ENCODE measurements at places on chromosomes 16 and 17. TPM values are rescaled to one million over a fixed set of nuclear protein-coding genes. Genes with fewer than 3 reads are reported as not detected.
A peak's percentile ranks its signal among the peaks of the same experiment; 100 is the strongest.

Gene EPX
- 0.19 TPM for total RNA-seq

Gene MYH8
- 0.28 TPM for total RNA-seq

DNA sequence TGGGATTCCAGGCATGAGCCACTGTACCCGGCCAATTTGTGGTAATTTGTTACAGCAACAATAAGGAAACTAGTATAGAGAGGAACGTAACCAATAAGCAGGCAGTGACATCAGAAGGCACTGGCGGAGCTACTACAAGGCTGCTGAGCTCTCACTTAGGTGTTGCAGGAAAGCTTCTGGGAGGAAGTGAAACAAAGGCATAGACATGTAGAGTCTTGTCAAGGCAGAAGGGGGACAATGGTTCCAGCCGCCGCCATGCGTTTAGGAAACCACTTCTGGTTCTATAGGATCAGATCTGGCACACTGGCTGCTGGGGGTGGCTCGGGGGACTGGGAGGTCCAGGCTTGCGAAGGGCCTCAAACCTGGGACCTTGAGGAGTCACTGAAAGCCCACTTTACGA, 9.4 kb upstream of the CPSF4L start:
- DNase-seq = no peak

DNA sequence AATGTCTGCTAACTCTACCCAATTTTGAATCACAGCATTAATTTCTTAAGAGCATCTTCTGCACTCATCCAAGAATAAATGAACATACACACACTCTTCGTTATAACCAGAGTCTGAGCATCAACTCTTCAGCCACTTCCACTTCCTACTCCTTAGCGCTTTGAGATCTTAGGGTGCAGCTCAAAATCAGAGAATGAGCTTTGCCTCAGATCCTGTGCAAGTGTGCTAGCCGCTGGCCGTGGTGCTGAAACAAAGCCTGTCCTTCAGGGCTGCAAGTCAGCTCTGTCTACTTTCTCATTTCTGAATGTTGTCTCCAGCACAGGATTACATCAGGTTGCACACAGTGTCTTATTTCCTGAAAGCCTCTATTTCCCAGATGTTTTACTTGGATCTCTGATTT, 165.4 kb downstream of the AIPL1 start:
- DNase-seq = peak; percentile 86

Gene PDXDC1
- 113 TPM for total RNA-seq

Gene MIS12
- 17.4 TPM for total RNA-seq

- no peak for DNase-seq
Measured at GRCh38 chr16:5059386-5060072, 6.2 kb downstream of the C16orf89 start.

- no peak for DNase-seq
Measured at GRCh38 chr17:12867726-12868125, 78.4 kb downstream of the ARHGAP44 start.

DNA sequence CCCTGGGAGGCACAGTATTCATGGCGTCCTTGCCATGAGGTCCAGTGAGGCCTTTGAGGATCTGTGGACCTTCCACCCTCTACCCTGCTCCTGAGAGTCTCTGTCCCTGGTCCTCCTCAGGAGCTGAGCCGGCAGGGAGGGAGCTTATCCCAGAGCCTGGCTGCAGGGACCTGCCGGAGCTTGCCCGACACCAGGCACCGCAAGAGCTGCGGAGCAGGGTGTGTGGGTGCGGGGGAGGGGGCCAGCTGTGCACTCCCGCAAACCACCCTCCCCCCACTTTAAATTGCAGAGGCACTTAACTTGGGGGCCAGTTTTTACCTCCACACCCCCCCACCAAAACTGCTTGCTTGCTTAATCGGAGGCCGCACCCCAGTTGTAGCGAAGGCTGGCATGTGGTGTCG, 609 bp upstream of the ZNF750 start:
- DNase-seq = no peak

GRCh38 chr17:69909389-69909788, 165.6 kb upstream of the KCNJ16 start:
- no peak for DNase-seq

DNA sequence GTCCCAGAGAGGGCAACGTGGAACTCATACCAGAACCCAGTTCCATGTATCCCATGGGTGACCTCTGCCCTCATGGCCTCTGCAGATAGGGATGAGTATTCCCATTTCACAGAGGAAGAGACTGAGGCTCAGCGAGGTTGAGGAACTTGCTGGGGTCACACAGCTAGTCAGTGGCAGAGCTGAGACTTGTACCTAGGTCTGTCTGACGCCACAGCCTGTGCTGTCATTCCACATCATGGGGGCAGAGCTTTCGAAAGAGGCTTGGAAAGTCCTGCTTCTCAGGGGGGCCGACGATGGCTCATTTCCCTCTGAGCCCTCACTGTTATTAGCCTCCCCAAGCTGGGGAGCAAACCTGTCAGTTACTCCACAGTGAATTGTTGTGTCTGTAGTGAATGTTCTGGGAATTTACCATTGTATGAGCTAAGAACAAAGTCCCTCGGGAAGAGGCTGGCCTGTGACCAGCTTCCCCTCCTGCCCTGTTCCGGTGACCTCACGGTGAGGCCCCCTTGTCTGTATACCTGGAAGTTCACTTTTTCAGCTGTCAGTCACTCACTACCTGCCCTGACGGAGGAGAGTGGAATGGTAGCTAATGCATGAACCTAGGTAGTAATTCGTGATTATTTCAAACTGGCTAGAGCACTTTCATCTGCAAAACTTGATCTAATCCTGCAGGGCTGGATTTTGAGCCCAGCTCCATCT, 8.9 kb downstream of the METTL22 start:
- DNase-seq = no peak

Gene SPNS2
- total RNA-seq = 60.5 TPM

Gene EVI2A
- total RNA-seq = 10.8 TPM

Measured in kidney (tissue), 22 donors.